ENCODE measurements at places on chromosomes 11 and 22.
A peak's percentile ranks its signal among the peaks of the same experiment; 100 is the strongest.

DNA sequence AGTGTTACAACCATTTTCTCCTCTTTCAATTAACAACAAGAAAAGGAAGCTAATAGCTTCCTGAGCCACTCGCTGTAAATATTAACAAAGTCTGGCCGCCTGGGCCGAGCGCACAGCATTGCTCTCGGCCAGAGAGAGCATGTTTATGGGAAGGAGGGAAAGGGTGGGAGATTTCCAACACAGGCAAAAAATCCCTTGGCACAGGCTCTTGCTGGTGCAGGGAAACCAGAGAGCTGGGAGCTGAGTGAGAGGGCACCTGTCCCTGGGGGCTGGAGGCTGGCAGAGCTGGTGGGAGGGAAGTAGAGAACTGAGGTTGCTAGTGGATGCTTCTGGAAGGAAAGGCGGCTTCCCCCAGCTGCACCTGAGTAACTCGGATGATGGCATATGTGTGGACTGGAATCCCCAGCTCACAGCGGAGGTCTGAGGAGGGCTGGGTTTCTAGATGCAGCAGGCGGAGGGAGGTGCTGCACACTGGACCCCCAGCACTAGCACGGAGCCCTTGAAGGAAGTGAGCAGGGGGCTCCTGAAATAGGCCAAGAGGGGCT lies 59.6 kb downstream of the FLRT1 start:
- no peak for DNase-seq

DNA sequence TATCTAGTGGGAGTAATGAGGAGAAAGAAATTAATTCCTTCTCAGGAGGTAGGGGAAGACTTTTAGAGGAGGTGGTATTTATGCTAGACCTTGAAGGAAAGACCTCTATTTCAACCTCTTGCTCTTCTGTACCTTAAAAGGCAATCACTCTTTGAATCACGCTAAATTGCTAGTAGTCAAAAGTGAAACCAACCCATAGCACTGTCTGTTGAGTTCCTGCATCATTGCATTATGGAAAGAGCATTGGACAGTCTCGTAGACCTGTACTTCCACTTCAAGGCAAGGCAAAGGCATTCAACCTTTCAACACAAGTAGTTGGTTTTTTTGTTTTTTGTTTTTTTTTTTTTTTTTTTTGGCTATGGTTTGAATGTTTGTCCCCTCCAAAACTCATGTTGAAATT lies 770.4 kb downstream of the ETS1 start:
- no peak for DNase-seq

DNA sequence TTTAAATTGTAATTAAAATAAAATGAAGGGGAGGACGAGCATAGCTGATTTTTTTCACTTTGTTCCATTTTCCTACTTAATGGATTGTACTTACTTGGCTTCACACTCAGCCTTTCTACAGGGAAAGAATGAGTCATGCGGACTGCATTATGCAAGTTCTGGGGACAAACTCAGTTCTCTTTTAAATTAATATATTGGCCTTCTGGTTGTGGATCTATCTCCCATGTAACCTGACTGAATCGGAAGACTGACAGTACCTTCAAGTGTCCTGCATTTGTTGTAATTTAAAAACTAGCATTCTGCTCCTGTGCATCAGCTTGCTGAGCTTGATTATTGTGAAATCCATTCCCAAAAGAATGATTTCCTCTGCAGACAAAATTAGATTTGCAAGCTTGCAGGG lies 12.2 kb downstream of the OR8D1 start:
- DNase-seq: no peak

GRCh38 chr11:134278356-134278755 lies 2.2 kb downstream of the GLB1L3 start:
- DNase-seq: no peak

GRCh38 chr11:73198677-73199076 lies 19.4 kb upstream of the P2RY2 start:
- no peak for DNase-seq

DNA sequence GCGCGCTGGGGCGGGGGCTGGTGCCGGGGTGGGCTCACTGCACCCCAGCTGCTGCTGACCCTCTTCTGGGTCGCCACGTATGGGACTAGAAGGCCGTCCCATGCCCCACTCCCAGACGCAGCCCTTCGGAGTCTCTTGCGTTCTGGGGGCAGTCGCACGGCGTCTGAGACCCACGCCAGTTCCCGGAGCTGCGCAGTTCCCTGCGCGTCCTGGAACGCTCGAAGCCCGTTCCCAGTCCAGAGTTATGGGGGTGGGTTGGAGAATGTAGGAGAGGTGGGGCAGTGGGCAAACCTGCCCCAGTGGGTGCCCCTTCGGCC lies 375 bp downstream of the LAYN start:
- no peak for DNase-seq

DNA sequence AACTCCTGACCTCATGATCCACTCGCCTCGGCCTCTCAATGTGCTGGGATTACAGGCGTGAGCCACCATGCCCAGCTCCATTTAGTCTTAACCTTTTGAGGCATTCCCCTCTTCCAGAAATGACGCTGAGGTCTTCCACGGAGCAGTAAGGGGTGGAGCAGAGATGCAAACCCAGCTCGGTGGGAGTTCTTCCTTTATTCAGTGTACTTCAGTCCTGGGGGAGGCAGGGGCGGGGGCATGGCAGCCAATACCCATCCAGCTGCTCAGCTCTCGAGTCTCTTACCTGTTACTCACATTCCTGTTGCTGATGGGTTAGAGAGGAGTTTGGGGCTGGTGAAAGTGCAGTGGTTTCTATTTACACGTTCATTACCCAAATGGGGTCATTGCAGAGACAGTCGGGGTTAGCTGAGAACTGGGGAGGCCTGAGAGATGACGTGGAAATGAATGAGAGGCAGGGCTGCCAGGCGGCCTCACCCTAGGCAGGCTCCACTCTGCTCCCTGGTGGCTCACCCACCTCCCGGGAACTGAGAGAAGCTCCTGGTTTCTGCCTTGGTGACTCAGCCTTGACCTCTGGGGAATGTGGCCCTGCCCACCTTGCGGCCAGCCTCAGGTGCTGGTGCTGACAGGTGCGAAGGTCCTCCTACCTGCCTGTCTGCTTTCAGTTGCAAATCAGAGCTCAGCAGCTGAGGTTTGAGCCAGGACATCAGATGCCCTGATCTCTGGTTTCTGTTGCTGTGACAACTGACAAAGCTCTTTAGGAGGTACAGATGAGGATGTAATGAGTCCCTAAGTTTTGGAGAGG lies 13.4 kb upstream of the ST14 start:
- DNase-seq: no peak

GRCh38 chr22:29916007-29916544 lies 33.1 kb downstream of the MTMR3 start:
- DNase-seq: no peak

- peak; percentile 96 for DNase-seq
These were observed at the start of the genes NLRP14 and ZNF214 for GRCh38 chr11:7020183-7020917. Gene NLRP14 (plus strand): TSS chr11:7020479. CDS start chr11:7038587, 18,108 bp downstream. Gene ZNF214 (minus strand): TSS chr11:7020346. CDS start chr11:7002835, 17,511 bp downstream.

GRCh38 chr22:46297151-46297812 lies 612 bp downstream of the GTSE1 start:
- DNase-seq: peak; percentile 55

GRCh38 chr11:134406264-134407185 lies 5.5 kb downstream of the B3GAT1 start:
- no peak for DNase-seq

GRCh38 chr22:50302041-50302541 lies 5.4 kb downstream of the PLXNB2 start:
- no peak for DNase-seq

DNA sequence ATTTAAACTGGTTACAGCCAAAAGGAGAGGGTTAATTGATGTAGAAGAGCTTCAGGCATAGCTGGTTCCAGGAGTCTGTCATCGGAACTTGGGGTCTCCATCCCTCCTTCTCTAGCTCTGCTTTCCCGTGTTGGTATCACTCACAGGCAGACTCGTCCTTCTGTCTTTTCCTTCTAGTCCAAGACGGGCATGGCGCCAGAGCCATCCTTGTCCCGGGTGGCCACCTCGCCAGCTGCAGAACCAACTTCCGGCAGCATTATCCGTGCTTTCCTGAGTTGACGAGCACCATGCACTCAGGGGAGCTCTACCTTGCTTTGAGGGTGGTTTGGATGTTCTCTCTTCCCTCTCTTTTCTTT lies 14.7 kb downstream of the LINC01488 start:
- no peak for DNase-seq

GRCh38 chr11:45974806-45975205 lies 52.4 kb downstream of the LARGE2 start:
- DNase-seq: no peak

- DNase-seq: no peak
These were observed 58.5 kb upstream of the SESN3 start for GRCh38 chr11:95289378-95290101.

DNA sequence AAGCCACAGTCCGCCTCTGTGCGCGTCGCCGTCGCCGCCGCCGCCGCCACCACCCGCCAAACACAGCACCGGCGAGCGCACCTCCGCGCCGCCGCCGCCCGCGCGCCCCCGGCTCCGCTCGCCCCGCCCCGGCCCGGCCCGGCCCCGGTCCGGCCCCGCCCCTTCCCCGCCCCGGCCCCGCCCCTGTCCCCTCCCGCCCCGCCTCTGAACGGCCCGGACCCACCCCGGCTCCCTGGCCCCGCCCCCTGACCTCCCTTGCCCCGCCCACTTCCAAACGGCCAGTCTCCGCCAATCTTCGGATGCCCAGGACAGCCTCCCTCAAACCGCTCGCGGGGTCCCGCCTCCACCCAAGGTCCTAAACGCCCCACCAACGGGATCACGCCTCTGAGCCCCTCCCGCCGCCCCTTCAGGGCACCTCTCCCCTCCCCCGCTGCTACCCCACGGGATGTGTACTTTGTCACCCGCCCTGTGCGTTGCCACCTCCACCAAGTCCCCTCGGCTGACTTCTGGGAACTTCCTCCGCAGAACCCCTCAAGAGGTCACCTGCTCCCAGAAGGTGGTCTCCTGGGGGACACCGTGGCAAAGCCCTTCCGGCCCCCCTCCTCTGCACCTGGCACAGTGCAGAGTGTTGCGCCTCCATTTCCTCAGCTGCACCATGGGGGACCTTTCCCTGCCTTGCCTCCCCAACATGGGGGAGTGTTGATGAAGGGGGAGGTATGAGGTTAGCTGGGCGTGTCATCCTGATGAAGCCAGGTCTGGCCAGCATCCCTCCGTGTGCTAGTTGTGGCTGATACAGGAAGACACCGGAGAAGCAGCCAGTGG lies at the start of gene KIAA0930:
TSS of gene KIAA0930 (minus strand) at position 85 of the 822 bp plus-strand sequence. CDS start 191 bp downstream, outside the sequence.
- peak; percentile 88 for DNase-seq

DNA sequence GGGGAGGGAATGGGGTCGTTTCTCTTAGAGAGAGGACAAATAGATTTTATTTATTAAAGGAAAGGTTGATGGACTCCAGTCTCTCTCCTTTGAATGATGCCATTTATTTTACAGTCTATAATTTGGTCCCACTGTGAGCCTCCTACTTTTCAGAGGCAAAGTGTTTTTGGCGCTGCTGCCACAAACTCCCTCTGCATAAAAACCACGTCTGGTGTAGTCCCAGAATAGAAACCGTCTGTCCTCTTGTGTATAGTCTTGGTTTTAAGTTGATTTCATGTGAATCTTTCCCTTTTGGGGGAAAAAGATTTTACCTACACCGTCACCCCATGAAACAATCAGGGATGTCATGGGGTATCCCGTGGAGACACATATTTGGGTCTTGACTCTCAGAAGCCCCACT lies 143.6 kb upstream of the SEZ6L start:
- DNase-seq: no peak

DNA sequence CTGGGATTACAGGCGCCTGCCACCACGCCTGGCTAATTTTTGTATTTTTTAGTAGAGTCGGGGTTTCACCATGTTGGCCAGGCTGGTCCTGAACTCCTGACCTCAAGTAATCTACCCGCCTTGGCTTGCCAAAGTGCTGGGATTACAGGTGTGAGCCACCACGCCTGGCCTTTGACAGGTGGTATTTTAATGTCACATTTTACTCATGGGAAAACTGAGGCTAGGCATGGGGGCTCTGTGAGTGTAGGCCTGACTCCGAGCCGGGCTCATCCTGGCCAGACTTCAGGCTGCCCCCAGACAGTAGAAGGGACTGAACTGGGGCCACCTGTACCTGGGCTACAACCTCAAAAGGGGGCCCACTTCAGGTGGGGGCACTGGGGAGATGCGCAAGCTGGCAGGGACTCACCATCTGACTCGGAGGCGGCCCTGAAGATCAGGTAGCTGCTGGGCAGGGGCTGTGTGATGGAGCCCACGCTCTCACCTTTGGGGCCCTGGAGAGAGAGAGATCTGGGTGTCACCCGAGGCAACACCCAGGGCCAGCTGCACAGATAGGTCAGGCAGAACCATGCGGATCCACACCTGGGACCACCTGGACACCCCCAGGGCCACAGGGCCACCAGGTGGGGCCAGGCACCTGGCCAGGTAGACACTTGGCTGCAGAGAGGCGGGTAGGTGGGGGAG lies 45.8 kb downstream of the OSBPL5 start:
- DNase-seq: peak; percentile 16

DNA sequence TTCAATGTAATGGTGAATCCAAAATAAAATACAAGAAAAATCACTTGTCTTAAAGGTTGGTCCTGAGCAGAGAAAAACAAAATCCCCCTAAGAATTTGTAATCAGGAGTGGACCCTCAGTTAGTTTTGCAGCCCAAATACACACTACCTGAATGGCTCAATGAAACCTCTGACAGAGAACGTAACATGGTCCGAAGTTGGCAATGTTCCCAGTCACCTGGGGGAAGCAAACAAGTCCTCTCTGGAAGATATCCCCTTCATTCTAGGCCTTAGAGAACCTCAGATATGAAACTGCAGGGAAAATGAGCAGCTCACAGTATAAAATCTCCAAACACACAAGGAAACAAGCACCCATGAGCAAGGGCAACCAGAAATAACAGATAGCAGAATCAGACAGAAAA lies 58.2 kb downstream of the MORC2 start:
- DNase-seq: no peak

DNA sequence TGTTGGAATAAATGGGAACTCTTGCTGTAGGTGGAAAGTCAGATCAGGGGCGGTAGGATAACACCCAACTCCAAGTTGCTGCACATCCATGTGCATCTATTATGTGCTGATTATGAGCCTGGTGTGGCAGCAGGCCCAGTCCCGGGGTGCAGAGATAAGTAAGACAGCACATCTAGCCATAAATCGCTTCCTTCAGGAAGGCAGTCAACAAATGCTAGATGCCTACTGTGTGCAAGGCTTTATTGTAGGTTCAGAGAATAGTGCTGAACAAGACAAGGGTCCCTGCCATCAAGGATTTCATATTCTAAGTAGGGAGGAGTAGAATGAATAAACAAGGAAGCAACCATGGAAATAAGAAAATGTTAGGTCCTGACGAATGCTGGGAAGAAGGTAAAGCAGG lies 110.2 kb downstream of the PKNOX2 start:
- DNase-seq: no peak

- peak; percentile 76 for DNase-seq
These were observed 1.5 kb downstream of the DDB2 start for GRCh38 chr11:47216121-47216798.

Measured in femur (tissue), 1 donor.